ENCODE measurements at places on chromosomes 2 and 18.
A peak's percentile ranks its signal among the peaks of the same experiment; 100 is the strongest.

DNA sequence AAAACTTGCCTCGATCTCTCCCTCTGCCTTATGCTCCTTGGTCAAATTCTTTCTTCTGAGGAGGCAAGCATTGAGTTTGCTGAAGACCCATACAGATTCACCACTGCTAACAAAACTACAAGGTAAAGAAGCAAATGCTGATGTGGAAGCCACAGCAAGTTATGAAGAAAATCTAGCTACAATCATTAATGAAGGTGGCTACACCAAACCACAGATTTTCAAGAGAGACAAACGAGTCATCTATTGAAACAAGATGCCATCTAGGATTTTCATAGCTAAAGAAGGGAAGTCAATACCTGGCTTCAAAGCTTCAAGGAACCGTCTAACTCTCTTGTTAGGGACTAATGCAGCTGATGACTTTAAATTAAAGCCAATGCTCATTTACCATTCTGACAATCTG, 203.2 kb downstream of the METTL4 start:
- peaks cover 64% of the 10 kb centered on the region for H3K27me3 ChIP-seq
- H3K4me1 ChIP-seq: no peaks in the 10 kb centered on the region
- H3K27ac ChIP-seq: no peak overlapping the region
- DNase-seq: no peak

- no peak for DNase-seq
- H3K27me3 ChIP-seq: no peaks in the 10 kb centered on the region
- H3K4me1 ChIP-seq: peaks cover 10% of the 10 kb centered on the region
- peaks cover 5% of the 10 kb centered on the region for H3K36me3 ChIP-seq
These were observed 42.9 kb upstream of the ASB1 start for GRCh38 chr2:238383743-238384380.

- no peak for DNase-seq
- no peaks in the 10 kb centered on the region for H3K27me3 ChIP-seq
- no peaks in the 10 kb centered on the region for H3K36me3 ChIP-seq
- H3K4me3 ChIP-seq: no peak overlapping the region
- H3K4me1 ChIP-seq: no peaks in the 10 kb centered on the region
- no peak overlapping the region for H3K27ac ChIP-seq
These were observed 273.3 kb upstream of the TCF4 start for GRCh38 chr18:55861266-55861665.

GRCh38 chr2:198045227-198045626, 240.8 kb downstream of the PLCL1 start:
- H3K4me1 ChIP-seq: no peaks in the 10 kb centered on the region
- DNase-seq: no peak
- H3K4me3 ChIP-seq: no peak overlapping the region
- no peaks in the 10 kb centered on the region for H3K27me3 ChIP-seq

DNA sequence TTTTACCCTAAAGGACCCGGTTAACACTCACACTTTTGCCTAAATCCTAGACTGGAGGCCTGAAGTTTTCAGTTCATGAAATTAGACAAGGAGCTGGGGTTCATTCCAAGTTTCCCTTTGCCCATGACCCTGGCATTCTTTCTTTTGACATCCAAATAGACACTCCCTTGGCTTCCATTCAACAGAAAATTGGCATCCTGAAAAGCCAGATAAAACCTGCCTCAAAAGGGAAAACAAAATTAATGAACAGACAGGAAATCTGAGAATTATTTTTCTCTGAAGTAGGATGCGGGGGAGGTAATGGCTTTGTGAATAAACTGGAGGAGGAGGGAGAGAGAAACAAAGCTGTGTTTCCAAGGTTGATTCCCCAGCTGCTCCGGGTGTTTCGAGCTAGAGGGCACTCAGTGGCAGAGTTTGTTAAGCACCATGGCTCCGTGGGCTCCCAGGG, 41.0 kb downstream of the SPP2 start:
- peaks cover 11% of the 10 kb centered on the region for H3K4me1 ChIP-seq
- no peaks in the 10 kb centered on the region for H3K27me3 ChIP-seq
- no peak for DNase-seq
- no peak overlapping the region for H3K27ac ChIP-seq
- no peak overlapping the region for H3K4me3 ChIP-seq
- H3K36me3 ChIP-seq: no peaks in the 10 kb centered on the region

GRCh38 chr2:97738179-97739019, 25.0 kb downstream of the ZAP70 start:
- DNase-seq: no peak
- H3K4me1 ChIP-seq: peaks cover 64% of the 10 kb centered on the region

GRCh38 chr2:25243995-25244394, 75.6 kb upstream of the POMC start:
- no peak overlapping the region for H3K4me3 ChIP-seq
- DNase-seq: no peak
- no peaks in the 10 kb centered on the region for H3K4me1 ChIP-seq
- H3K27ac ChIP-seq: no peak overlapping the region

DNA sequence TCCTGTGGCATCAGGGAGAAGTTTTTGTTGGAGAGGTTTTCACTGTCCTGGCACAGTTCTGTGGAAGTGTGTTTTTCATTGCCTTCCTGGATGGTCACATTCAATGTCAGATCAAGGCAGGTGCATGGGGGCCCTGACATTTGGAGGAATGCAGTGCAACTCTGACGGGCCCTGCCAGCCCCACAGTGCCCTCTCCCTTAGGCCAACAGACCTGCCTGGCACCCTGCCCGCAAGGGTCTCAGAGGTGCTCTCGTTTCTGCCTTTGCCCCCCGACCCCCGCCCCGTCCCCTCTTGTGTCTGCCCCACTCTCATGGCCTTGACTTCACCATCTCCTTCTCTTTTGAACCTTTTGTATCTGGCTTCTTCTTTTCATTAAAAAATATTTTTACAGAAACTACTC, 257.2 kb upstream of the HDAC4 start:
- no peak for DNase-seq
- H3K4me1 ChIP-seq: peaks cover 9% of the 10 kb centered on the region
- H3K36me3 ChIP-seq: no peaks in the 10 kb centered on the region
- H3K27me3 ChIP-seq: peaks cover 46% of the 10 kb centered on the region
- H3K27ac ChIP-seq: no peak overlapping the region

GRCh38 chr2:193253014-193253530, 1058.3 kb upstream of the TMEFF2 start:
- no peaks in the 10 kb centered on the region for H3K4me1 ChIP-seq
- H3K27me3 ChIP-seq: no peaks in the 10 kb centered on the region
- no peak for DNase-seq

DNA sequence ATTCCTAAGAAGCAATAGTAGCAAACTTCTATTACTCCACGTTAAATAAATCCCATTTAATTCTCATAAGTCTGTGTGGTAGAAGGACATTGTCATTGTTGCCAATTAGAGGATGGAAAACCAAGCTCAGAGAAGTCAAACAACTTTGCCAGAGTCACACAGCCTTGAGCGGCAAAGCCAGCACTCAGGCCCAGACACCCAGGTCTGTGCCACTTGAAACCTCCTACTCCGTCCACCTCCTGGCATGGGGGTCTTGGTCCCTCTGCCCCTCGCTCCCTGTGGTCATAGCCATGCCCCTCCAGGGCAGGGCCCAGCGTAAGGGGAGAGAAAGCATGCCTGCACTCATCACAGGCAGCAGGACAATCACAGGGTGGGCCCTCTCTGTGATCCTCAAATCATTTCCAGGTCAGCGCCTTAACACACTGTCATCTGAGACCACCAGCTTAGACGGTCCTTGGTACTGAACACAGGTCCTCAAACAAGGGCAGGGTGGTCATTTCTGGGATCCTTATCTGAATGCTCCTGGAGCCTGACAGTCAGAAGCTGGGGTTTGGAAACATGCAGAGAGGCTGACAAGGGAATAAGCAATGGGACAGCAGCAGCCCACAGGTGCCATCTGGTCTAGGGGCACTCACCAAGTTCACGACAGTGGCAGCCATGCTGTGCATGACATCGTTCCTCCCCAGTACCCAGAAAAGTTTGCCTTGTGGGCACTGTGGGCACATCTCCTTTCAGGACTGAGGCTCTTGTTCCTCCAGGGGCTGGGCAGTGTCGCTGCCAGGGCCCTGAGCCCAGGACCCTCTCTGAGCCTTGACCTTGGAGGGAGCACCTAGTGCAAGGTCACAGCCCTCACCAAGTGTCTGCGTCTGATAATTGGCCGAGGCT, 38.2 kb downstream of the FAM178B start:
- H3K4me3 ChIP-seq: no peak overlapping the region
- no peaks in the 10 kb centered on the region for H3K27me3 ChIP-seq
- no peak for DNase-seq
- H3K27ac ChIP-seq: no peak overlapping the region
- peaks cover 15% of the 10 kb centered on the region for H3K4me1 ChIP-seq

DNA sequence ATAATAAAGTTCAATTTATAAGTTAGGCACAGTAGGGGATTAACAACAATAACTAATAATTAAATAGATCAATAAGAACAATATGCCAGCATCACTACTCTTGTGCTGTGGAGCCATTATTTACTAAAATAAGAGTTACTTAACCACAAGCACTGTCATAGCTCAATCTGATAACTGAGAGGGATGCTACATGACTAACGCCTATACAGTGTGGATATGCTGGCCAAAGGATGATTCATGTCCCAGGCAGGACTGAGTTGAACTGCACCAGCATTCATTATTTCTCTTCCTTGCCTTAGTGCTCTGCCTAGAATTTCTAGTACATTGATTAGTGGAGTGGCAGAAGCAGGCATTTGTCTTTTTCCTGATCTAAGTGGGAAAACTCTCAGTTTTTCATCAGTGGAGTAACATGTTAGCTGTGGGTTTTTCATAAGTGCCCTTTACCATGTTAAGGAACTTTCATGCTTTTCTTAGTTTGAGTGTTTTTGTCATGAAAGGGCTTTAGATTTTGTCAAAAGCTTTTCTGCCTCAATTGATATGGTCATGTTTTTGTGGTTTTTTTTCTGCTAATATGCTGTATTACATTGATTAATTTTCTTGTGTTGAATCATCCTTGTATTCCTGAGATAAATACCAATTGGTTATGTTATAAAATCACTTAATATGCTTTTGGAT, 21.7 kb downstream of the KIAA1328 start:
- H3K27ac ChIP-seq: no peak overlapping the region
- DNase-seq: no peak
- H3K4me3 ChIP-seq: no peak overlapping the region
- H3K36me3 ChIP-seq: peaks cover 5% of the 10 kb centered on the region
- no peaks in the 10 kb centered on the region for H3K4me1 ChIP-seq

- H3K27me3 ChIP-seq: peaks cover 11% of the 10 kb centered on the region
- H3K4me1 ChIP-seq: no peaks in the 10 kb centered on the region
These were observed 69.3 kb upstream of the HPCAL1 start for GRCh38 chr2:10233131-10234012.

DNA sequence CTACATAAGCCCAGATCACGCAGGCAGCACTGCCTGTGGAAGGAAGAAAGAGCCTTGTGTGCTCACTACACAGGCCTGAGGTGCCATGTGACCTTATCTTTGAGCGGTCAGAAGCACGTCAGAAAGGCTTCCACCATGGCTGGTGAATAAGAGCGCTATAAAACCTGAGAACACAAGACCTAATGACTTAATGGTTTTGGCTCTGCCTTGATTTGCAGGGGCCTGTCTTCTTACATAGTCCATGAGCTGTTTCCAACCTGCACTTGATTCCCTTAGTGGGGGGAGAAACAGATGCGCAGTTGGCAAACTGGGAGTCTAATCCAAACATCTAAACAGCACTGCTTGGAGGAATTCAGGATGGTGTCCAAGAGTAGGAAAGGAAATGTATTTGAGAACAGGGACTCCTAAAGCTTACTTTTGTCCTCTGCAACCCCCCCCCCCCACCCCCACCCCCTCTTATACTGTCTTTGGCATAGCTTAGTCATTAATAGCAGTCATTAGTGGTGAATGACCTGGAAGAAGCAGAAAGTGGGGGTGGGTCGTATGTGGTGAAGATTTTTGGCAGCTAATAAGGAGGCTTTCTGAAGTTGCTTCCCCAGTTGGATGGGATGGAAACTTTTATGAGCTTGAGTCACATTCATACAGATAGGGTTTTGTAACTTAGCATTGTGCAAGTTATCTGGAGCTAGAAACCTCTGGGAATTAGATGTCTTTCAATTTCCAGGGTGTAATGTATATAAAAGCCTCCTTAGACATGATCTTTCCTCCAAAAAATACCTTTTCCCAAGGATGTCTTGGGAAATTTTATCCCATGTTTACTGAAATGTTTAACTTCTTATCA, 454.1 kb downstream of the MEIS1 start:
- H3K27me3 ChIP-seq: no peaks in the 10 kb centered on the region
- no peak overlapping the region for H3K27ac ChIP-seq
- no peak for DNase-seq
- H3K4me3 ChIP-seq: no peak overlapping the region
- H3K4me1 ChIP-seq: no peaks in the 10 kb centered on the region

DNA sequence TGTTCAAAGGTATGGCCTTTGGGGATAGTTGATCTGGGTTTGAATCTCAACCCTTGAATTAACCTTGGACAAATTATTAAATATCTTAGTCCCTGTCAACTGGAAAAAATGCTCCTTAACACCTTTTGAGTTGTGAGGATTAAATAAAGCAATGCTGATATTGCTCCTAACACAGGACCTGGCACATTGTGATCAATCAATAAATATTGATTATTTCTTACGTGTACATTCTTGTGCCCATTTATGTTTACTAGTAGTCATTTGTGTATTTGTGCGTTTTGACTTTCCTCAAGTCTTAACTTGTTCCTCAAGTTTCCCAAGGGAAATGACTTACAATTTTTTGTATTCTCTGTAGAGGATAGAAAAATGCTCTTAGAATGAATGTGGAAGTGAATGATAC, 19.6 kb upstream of the FIGN start:
- DNase-seq: no peak
- no peak overlapping the region for H3K27ac ChIP-seq
- H3K4me1 ChIP-seq: no peaks in the 10 kb centered on the region
- H3K36me3 ChIP-seq: no peaks in the 10 kb centered on the region

DNA sequence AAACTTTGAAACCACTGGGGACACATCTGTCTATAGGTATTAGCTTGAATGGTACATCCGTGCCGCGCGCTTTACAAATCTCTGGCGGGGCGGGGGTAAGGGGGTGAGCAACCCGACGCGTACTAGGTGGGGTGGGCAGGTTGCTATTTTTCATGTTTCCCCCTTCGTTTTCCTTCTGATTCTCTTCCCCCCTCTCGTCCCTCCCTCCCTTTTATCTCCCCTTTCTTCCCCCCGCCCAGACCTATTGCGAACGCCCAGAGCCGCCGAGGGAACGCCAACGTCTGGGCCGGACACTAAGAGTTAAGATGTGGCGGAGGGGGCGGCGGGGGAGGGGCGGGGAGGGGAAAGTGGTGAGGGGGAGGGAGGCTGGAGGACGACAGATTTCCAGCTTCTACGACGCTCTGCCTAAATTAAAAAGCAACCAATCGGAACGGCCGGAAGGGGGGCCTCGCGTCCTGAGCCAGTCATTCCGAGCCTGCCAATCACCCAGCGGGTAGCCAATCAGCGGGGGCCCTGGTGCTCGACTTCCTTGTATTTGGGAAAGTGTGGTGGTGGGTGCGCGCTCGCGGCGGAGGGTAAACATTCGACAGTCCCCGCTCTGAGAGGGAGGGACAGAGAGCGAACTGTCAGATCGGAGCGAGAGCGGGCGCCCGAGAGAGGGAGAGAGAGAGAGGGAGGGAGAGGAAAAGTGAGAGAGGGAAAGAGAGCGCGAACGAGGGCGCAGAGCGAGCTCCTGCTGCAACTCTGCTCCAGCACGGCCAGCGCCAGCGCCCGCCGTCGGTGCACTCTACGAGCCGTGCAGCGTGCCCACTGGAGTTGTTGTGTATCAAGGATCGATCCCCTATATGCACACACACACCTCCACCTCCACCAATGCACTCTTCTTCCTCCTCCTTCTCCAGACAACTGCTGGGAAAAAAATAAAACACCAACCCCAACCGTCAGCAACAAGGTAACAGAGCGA, at the start of gene POU3F3:
POU3F3 (plus strand) TSS at position 582 of the 964 bp plus-strand sequence. CDS start 1,396 bp downstream, outside the sequence.
- DNase-seq: no peak
- H3K4me3 ChIP-seq: peak within 1 kb of the TSS; percentile 78
- H3K27me3 ChIP-seq: peaks cover 84% of the 10 kb centered on the region
- peak within 1 kb of the TSS; percentile 82 for H3K27ac ChIP-seq
- H3K4me1 ChIP-seq: peaks cover 37% of the 10 kb centered on the region

Measured in central memory CD8-positive, alpha-beta T cell (primary cell).